Right renal pelvis (tissue), 4 donors: ENCODE measurements at places on chromosomes 11 and 22. TPM values are rescaled to one million over a fixed set of nuclear protein-coding genes. Genes with fewer than 3 reads are reported as not detected.

GRCh38 chr11:1158681-1159487 lies 1.1 kb downstream of the MUC5AC start:
- no peak for DNase-seq

The BBOX1 gene
- polyA plus RNA-seq, result 55.7 TPM

DNA sequence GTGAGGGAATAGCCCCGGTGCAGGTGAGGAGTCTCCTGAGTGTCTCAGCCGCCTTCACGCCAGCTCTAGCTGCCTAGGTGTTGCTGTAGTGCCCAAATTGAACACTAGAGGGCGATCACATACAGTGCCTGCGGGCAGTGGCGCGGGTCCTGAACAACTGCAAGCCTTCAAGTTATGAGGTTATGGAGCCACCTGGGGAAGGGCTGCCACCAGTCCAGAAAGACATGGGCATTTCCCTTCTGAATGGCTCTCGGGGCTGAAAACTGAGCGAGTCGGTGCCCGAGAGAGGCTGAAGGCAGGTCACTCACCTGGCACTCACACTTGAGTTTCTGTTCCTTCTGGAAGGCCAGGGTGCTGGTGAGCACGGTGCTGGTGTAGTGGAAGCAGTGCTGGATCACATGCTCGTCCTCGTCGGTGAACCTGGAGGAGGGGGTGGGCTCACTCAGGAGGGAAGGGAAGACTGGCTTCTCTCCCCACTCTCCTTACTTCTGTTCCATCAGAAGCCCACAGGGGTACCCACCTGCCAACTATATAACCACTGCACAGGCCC lies 88.4 kb downstream of the PDE2A start:
- peak; percentile 58 for DNase-seq

DNA sequence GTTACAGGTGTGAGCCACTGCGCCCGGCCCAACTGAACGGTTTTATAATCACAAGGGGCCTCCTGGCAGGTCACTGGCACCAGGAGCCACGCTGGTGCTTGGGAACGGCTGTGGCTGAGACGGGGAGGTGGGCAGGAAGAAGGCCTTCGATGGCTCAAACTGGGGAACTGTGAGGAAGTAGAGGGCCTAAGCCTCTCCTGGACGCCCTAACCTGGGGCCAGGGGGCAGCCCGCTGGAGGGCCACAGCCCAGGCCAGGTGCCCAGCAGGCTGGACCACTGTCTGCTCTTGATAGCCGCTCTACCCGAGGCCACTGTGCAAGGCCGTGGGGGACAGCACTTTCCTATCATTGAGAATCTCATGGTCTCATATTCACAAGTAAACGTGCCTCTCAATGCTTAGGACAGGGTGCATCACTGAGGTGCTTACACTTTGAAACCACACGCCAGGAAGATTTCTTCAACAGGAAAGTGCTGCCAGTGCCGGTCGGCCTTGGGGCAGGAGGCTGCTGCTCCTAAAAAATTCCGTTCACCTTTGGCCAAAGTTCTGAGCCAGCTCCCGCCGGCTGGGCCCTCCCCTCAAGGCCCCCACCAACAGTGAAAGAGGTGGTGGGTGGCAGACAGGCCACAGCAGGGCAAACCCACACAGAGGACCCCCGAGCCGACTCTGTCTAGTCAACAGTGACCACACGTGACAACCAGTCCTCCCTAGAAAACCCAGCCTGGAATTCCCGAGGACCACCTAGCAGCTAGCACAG lies 7.2 kb downstream of the GATD1 start:
- no peak for DNase-seq

The CRYBA4 gene
- not detected for polyA plus RNA-seq

DNA sequence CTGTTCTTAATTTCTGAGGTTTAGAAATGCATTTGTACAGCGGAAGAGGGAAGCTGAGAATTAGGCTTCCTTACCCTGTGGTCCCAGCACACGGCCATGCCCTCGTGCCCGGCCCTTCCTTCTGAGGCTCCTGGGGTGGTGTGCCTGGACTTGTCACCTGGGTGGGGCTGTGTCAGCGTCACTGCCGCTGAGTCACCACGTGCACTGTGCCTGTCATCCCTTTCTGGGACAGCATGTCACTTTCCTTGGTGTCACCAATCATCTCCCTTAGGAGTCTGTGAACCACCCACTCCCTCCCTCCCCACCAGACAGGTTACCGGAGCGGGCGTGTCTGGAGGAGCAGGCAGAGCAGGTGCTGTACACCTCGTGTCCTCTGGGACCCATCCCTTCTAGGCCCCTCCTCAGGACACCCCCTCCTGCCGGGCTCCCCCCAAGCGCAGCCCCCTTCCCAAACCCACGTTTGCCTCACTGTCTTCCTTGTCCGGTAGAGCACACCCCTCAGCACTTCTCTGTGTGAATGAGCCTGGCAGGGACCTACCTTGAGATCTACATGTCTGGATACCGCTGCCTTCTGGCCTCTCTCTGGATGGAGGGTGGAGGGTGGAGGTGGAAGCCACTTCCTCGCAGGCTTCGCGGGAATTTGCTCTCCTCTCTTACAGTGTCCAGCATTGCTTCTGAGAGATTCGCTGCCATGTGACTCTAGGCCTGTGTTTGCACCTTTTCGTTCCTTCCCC lies 367.6 kb downstream of the TBC1D22A start:
- no peak for DNase-seq
